ENCODE measurements at places on chromosomes 11 and 22. TPM values are rescaled to one million over a fixed set of nuclear protein-coding genes. Genes with fewer than 3 reads are reported as not detected.

TPP1 gene
- 71.5 TPM for total RNA-seq

TEAD1 gene
- total RNA-seq, result 107 TPM

APLNR gene
- total RNA-seq, result 15.4 TPM

MEI1 gene
- not detected for total RNA-seq

Data from Right ventricle myocardium superior (tissue), 1 donor.